ENCODE measurements at places on chromosomes 16 and 17.
A peak's percentile ranks its signal among the peaks of the same experiment; 100 is the strongest.

DNA sequence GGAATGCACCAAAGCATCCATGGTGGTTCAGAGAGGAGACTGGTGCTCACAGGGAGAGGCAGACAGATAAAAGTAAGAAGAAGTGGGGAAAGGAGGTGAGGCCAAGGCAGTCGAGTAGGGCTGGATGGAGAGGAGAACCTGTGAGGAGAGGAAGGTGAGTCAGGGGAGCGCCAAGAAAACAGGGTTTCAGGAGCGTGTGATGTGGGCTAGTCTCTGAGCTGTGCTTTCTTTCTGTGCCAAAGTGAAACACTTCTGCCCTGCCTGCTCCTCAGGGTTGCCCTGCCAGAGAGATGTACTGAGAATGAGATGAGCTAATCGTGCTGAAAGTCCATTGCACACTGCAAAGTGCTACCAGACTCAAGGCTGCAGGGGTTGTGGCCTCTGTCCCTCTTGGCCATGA is 310.7 kb upstream of the CCL2 start:
- DNase-seq, result no peak

- peak; percentile 61 for DNase-seq
Measured at GRCh38 chr16:29816694-29817441, 916 bp downstream of the PAGR1 start.

DNA sequence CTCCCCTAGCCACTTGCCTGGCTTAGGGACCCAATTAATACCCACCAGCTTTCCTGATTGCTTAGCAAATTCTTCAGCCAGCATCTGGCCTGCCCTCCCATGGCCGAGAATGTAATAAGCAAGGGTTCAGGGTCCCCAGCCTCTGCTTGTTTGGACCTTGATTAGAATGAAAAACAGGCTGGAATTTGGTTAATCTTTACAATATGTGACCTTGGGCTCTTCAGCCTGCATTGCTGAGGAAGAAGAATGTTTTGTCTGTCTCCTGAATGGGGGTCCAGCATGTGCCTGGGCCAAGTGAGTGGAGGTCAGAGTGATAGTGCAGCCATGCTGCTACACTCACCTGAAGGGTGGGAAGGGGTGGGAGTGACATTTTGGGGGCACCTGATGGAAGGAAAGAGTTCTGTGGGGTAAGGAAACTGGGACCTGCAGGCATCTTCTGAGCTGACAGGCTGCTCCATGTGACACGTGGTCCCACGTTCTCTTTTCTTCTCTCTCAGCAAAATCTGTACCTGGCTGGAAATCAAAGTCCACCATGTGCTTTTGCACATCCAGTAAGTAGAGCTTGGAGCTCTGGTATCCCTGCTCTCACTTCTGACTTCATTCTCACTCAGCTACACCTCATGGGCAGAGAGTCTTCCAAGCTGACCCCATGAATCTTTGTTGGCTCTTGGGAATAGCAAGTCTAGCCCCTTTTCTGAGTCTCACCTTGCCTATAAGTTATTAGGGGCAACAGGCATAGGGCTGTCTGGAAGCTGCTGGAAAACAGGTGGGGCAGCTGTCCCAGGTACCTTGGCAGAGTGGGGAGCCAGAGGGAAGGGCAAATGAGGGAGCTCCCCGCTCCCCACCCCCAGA is 5.3 kb downstream of the TMEM106A start:
- DNase-seq, result no peak

- no peak for DNase-seq
Measured at GRCh38 chr16:66534376-66534799, 15.5 kb downstream of the TK2 start.

DNA sequence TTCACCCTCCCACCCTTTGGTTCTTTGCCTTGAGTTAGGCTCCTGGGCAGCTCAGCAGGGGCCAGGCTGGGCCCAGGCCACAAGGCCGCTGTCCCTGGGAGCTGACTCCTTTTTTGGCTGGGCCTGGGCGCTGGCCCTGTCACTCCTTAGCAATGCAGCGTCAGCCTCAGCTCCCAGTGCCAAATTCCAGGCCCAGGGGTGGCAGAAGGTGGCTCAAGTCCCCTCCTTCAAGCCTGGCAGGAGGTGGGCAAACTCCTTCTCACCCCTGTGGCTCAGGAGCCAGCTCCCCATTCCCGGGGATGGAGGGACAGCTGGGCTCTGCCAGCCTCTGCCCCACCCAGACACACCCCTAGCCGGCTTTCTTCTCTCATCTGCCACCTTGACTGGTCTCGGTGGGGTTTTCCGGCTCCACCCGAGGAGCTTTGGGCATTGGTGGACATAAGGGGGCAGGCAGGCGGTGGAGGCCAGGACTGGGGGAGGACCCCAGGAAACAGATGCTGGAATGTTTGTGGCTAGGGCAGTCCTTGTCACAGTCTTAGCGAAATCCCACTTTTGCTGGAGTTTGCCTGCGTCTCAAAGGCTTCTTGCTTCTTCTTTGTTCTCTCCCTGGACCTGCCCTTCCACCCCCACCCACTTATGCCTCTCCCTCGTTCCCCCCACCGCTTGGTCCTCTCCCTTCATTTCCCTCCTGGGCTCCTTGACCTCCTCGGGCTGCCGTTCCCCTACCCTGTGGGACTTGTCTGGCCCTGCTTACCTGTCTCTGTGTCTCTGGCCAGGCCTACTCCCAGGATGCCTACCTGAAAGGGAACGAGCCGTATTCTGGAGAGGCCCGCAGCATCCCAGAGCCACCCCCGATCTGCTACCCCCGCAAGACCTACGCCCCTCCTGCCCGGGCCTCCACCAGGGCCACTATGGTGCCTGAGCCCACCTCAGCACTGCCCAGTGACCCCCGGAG is 37.4 kb downstream of the ARHGAP23 start:
- DNase-seq, result no peak

DNA sequence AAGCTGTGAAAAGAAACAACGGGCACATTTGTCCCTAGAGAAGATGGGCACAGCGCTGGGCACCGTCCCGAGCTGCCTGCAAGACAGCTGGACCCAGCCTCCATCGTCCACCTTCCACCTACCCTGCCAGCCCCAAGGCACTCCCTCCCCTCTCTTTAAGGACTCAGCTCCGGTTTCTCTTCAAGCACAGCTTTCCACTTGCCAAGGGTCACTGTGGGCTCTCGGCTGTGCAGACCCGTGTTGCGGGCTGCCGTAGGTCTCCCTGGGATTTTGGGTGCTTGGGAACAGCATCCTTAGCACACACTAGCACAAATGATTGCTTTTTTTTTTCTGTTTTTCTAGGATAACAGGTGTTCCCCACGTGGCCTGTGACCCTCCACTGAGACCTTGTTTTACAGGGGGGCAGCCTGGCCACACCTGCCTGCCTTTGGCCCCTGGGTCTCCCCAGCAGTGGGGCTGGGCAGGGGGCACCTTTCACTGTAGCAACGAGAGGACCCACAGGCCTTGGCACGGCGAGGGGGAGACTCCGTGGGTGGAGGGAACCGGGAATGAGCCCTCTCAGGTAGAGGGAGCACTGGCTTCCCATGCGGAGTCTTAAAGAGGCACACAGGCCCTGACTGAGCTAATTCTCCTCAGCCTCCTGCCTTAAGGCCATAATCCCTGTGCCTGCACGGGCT is 1.4 kb downstream of the CHMP6 start:
- DNase-seq, result no peak

All from stimulated activated CD4-positive, alpha-beta T cell treated with anti-CD3 and anti-CD28 coated beads, Interleukin-4, amount 100 ng/mL, for 1 hour (primary cell).